Fibroblast of lung (primary cell): ENCODE measurements at places on chromosomes 3 and 15. TPM values are rescaled to one million over a fixed set of nuclear protein-coding genes. Genes with fewer than 3 reads are reported as not detected.

IL16 gene
- 3.1 and 5.0 TPM in 2 replicates for total RNA-seq

PPP2R3A gene
- total RNA-seq = 10.5 and 17.5 TPM in 2 replicates

BRK1 gene
- 112 and 114 TPM in 2 replicates for total RNA-seq

FMN1 gene
- 27.7 and 43.8 TPM in 2 replicates for total RNA-seq

IP6K2 gene
- 40.3 and 53.5 TPM in 2 replicates for total RNA-seq

ANKRD63 gene
- not detected in 2 replicates for total RNA-seq

CCNB2 gene
- 1.5 and 19.3 TPM in 2 replicates for total RNA-seq

FGF7 gene
- 488 and 527 TPM in 2 replicates for total RNA-seq

CCR1 gene
- total RNA-seq = 1.3 and 6.6 TPM in 2 replicates

ZCWPW2 gene
- total RNA-seq = 1.0 and 1.7 TPM in 2 replicates

ZMYND10 gene
- 0.26 and 0.83 TPM in 2 replicates for total RNA-seq

GPR149 gene
- total RNA-seq = not detected in 2 replicates

NRROS gene
- under 0.01 and 0.33 TPM in 2 replicates for total RNA-seq

PLXNB1 gene
- total RNA-seq = 37.2 and 44.6 TPM in 2 replicates

CTXN2 gene
- total RNA-seq = not detected in 2 replicates

AGBL1 gene
- not detected in 2 replicates for total RNA-seq

ARMC8 gene
- 45.9 and 49.6 TPM in 2 replicates for total RNA-seq

PLSCR2 gene
- 0.17 TPM in 1 of 2 replicates, not detected in the other for total RNA-seq

COL6A5 gene
- total RNA-seq = under 0.01 and 0.66 TPM in 2 replicates

DZIP1L gene
- total RNA-seq = 16.9 and 22.6 TPM in 2 replicates

CDHR4 gene
- total RNA-seq = under 0.01 TPM in 1 of 2 replicates, not detected in the other

HHLA2 gene
- not detected in 2 replicates for total RNA-seq

DYNLT2B gene
- 5.1 and 9.1 TPM in 2 replicates for total RNA-seq

CPNE9 gene
- total RNA-seq = under 0.01 TPM in 1 of 2 replicates, not detected in the other

LHFPL4 gene
- total RNA-seq = under 0.01 and 0.17 TPM in 2 replicates

FNDC3B gene
- 47.5 and 76.8 TPM in 2 replicates for total RNA-seq

RLBP1 gene
- not detected in 2 replicates for total RNA-seq

FOXL2NB gene
- total RNA-seq = not detected in 2 replicates

SLC28A2 gene
- total RNA-seq = not detected in 2 replicates

CHST13 gene
- total RNA-seq = under 0.01 TPM in 2 replicates

HTR3D gene
- total RNA-seq = not detected in 2 replicates

PSTPIP1 gene
- total RNA-seq = 0.77 and 1.5 TPM in 2 replicates

KLF13 gene
- 28.5 and 39.6 TPM in 2 replicates for total RNA-seq

ALDH1A3 gene
- 32.5 and 73.7 TPM in 2 replicates for total RNA-seq

ELP6 gene
- 20.0 and 35.2 TPM in 2 replicates for total RNA-seq

GOLGA6A gene
- under 0.01 TPM in 1 of 2 replicates, not detected in the other for total RNA-seq

USP8 gene
- 37.8 and 52.2 TPM in 2 replicates for total RNA-seq

KPNA4 gene
- 34.7 and 38.8 TPM in 2 replicates for total RNA-seq

HOMER2 gene
- total RNA-seq = 6.9 and 9.9 TPM in 2 replicates

GNAT1 gene
- not detected in 2 replicates for total RNA-seq

BFSP2 gene
- not detected in 2 replicates for total RNA-seq

LMAN1L gene
- not detected in 2 replicates for total RNA-seq

RHOV gene
- under 0.01 TPM in 1 of 2 replicates, not detected in the other for total RNA-seq

CD200R1 gene
- 0.17 TPM in 1 of 2 replicates, not detected in the other for total RNA-seq

PLA2G4E gene
- total RNA-seq = not detected in 2 replicates

FBXO40 gene
- not detected in 2 replicates for total RNA-seq

BNC1 gene
- total RNA-seq = 7.7 and 14.2 TPM in 2 replicates

HRG gene
- not detected in 2 replicates for total RNA-seq
